A549 (cell line): ENCODE measurements at places on chromosomes 5 and 9. TPM values are rescaled to one million over a fixed set of nuclear protein-coding genes. Genes with fewer than 3 reads are reported as not detected.
A peak's percentile ranks its signal among the peaks of the same experiment; 100 is the strongest.

The NDUFB6 gene
- 158 to 176 TPM (median 166 TPM) in 3 replicates for polyA plus RNA-seq

The REEP2 gene
- 5.0 to 6.1 TPM (median 5.1 TPM) in 3 replicates for polyA plus RNA-seq

The PCDHA12 gene
- 2.5 TPM in 3 replicates for polyA plus RNA-seq

The GZMA gene
- not detected in 3 replicates for polyA plus RNA-seq

The IFNK gene
- not detected in 3 replicates for polyA plus RNA-seq

DNA sequence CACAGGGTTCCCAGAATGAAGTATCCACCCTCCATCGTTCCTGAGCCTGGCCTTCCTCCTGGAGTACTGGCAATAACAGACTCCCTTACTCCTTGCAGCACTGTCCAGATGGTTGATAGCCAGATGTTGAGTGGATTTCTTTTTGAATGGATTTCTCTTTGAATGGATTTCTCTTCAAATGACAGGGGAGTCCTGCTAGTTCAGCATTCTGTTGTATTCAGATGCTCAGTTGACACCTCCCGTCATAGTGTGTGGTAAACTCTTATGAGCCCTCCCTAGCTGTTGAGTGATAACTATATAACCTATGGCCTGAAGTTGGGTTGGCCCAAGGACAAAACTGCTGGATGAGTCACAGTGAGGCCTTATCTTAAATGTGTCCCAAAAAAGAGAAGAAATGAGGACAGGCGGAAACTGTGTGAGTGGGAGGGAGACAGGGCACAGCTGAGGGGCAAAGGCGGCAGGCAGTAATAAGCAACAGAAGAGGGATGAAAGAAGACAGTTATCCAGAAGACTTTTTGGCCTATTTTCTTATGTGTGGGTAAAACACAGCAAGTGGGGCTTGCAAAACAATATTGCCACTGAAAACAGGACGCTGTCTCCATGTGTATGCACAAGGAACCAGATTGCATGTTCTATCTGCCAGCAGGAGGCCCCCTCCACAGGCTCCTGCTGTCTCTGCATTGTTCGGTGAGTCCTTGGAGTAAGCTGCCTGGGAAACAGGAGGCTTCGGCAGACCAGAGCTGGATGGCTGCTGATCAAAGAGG is 209.5 kb upstream of the S1PR3 start:
- peak; percentile 48 for DNase-seq

- DNase-seq, result no peak
Observed at GRCh38 chr9:119441338-119441737, 72.1 kb upstream of the BRINP1 start.

- no peak for DNase-seq
Observed at GRCh38 chr5:87829217-87829551, 416.5 kb upstream of the CCNH start.

DNA sequence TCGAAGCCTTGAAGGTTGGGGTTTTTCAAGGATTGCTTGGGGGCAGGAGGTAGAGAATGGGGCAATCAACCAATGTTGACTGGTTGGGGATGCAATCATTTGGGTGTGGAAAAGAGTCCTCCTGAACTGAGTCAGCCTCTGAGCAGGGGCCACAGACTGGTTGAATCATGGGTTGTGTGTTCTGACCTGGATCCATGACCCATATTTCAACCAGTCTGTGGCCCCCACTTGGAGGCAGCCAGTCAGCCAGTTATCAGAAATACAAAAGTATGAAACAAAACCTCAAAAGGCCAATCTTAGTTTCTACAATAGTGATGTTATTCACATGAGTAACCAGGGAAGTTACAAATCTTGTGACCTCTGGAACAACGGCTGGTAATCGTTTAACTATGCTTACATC is 81.4 kb upstream of the RANBP6 start:
- peak; percentile 26 for DNase-seq

- no peak for DNase-seq
Observed at GRCh38 chr5:177528631-177529030, 11.9 kb upstream of the DDX41 start.
